Activated naive CD4-positive, alpha-beta T cell treated with anti-CD3 and anti-CD28 coated beads, Interleukin-2, amount 10 ng/mL, durations not matched to agents 5 hours and 36 hours (primary cell): ENCODE measurements at places on chromosomes 5 and 9. TPM values are rescaled to one million over a fixed set of nuclear protein-coding genes. Genes with fewer than 3 reads are reported as not detected.

ROR2 gene
- total RNA-seq, result not detected

MED10 gene
- 51.6 TPM for total RNA-seq

IRX4 gene
- total RNA-seq, result not detected

GHR gene
- not detected for total RNA-seq

SLC25A48 gene
- total RNA-seq, result not detected

DNAJC21 gene
- total RNA-seq, result 54.4 TPM

PCDHGB1 gene
- total RNA-seq, result not detected

BTNL8 gene
- not detected for total RNA-seq

JAK2 gene
- 54.6 TPM for total RNA-seq

PRELID2 gene
- total RNA-seq, result 1.0 TPM

QRFP gene
- total RNA-seq, result not detected

SHOC1 gene
- total RNA-seq, result not detected

AUH gene
- total RNA-seq, result 15.3 TPM

VPS13A gene
- total RNA-seq, result 42.1 TPM

ZNF658 gene
- 4.7 TPM for total RNA-seq

KCTD16 gene
- not detected for total RNA-seq
